Activated naive CD4-positive, alpha-beta T cell (primary cell): ENCODE measurements at places on chromosomes 3 and 15.

DNA sequence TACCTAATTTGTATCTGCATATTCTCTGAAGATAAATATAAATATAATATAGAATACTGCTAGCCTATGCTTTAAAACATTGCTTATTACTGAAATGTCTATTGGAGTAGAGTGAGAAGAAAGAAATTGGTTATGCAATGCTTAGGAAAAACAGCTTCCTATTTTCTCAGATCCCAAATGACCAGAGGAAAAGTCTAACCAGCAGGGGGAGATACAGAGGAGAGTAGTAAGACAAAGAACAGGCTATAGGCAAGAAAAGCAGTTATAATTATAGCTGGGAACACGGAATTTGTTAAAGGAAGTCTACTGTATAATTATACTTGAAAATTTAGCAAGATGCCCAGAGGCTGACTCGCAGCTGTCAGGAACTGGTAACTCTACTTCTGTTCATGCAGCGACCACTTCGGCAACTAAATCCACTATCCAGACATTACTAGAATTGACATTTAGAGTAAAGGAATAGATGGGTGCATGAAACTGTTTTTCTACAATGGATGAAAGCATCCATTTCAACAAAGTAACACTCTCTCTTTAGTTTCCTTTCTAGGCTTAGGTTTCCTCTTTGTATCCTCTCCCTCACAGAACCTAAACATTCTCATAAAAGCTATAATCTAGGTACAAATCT lies 97.2 kb downstream of the TBC1D5 start:
- no peak for DNase-seq

- no peak for DNase-seq
Observed at GRCh38 chr3:16888785-16889607, 4.2 kb downstream of the PLCL2 start.

DNA sequence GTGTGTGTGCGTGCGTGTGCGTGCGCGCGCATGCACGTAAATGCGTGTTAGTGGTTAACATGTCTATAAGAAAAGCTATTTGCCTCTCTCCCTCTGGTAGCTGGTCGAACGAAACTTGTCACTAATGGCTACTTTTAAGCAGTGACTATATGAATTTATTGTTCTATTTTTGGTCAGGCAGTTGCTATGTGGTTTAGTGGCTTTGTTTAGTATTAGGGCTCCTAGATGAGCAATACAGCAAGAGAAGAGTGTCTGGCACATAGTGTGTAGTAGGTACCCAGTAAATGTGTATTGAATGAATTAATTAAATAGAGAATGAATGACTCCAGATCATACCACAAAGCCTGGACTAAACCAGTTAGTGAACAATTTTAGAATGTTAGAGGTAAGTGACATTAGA lies 171.6 kb downstream of the PPM1L start:
- DNase-seq, result no peak

- DNase-seq, result no peak
Observed at GRCh38 chr15:59384507-59384906, 11.8 kb upstream of the MYO1E start.

DNA sequence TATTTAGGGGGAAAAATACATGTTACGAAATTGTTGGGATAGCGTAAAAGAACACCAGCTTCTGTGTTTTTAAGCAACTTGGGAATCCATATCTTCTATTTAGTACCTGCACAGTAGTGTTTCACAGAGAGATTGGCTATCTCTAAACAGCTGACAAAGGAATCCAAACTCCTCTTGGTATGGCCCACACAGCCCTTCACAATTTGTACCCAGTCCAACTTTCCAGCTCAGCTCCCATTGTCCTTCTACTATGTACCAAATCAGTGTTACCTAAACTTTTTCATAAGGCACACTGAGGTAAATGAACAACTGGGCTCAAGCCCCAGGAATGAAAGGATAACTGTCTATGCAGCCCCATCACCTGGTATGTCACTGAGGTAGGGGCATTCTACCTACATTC lies 61.9 kb downstream of the TNIK start:
- no peak for DNase-seq

DNA sequence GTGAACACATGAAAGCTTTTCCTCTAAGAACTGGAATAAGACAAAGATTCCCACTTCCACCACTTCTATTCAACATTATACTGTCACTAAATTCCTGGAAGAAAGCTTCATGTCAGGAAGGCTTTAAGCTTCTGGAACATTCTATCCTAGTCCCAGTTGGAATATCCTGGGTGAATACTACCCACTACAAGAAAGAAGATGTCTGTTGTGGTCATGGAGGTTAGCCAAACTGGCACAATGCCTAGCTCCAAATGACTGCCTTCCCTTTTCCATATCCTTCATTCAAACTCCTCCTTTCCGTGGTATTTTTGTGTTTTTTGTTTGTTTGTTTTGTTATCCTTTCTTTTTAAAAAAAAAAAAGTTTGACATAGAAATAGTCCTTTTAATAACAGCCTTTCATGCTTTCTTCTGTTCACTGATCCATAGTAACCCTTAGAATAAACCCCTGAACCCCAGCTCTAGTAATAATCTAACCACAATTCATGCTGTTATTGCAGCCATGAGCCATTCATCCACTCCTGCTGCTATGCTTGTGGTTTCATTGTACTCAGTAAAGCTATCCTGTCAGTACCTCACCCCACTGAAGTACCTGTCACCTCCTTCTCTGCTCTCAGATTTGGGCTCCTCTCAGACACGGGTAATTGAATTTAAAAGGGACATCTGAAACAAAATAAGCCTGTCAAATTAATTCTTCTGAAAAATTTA lies 447.5 kb downstream of the IGSF11 start:
- no peak for DNase-seq

GRCh38 chr15:89978914-89979313 lies 22.2 kb upstream of the ZNF710 start:
- DNase-seq, result no peak

DNA sequence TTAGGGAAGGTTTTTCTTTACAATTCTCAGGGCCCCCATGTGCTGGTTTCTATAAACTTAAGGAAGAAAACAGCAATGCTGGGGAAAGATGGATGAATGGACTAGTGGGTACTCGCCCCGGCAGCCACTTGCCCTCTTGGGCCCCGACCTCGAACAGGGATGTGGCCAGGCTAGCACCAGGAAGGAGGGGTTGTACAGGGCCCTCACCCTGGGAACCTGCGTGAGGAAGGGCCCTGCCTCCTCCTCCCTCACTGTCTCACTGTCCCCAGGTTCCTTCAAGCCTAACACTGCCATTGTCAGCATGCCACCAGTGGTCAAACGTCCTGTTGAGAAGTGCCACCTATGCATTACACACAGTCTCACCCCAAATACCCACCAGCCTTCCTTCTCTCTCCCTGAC lies 9.1 kb downstream of the ADAMTS17 start:
- DNase-seq, result no peak

DNA sequence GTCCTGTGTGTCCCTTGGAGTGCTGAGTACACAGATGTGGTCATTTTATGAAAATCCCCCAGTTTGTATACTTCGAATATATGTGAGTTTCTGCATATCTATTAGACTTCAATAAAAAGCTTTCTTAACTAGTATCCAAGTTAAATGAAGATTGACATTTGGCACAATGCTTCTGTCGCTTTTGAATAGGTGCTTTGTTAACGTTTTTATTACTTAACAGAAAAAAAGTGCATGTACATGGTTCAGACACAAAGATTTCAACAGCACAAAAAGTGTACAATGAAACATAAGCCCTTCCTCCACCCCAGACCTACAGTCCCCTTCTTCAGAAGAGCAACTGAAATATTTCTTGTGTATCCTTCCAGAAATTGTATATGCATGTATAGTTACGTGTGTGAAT lies 427.4 kb upstream of the PROK2 start:
- no peak for DNase-seq

- DNase-seq, result no peak
Observed at GRCh38 chr3:36461597-36461996, 81.3 kb downstream of the STAC start.

GRCh38 chr15:44598892-44599291 lies 61.9 kb downstream of the EIF3J start:
- no peak for DNase-seq

GRCh38 chr15:95737060-95737459 lies 593.4 kb upstream of the NR2F2 start:
- no peak for DNase-seq

- DNase-seq, result no peak
Observed at GRCh38 chr3:36846406-36846805, 82.1 kb upstream of the DCLK3 start.

DNA sequence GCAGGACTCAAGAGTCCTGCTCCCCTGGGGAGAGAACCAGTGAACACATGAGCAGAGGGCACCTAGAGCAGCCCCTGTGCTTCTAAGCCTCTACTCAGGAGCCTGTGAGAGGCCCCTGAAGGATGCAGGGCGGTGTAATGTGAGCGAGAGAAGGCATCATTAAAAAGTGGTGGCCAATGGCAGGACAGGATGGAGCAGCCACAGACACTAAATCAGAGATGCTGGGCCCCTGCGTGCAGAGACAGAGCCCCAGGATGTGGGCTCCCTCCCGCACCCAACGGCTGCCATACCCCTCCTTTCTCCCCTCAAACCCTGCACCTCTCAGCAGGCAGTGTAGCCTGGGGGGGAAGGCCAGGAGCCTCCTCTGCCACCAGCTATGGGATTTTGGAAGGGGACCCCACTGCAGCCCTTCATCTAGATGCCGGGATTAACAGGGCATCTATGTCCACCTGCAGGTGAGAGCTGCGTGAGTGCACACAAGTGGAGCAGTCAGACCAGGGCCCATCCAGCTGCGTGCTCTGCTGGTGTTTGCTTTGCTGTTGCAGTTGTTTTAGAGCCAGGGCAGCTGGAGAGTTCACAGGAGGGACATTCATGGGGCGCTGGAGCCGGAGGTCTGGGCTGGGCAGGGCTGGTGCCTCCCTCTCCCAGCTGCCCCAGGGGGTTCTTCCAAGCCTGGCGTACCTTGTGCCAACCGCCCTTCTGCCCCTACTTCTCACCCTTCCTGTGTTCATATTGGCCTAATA lies 5.1 kb upstream of the IQSEC1 start:
- DNase-seq, result no peak

- DNase-seq, result no peak
Observed at GRCh38 chr15:68910816-68911215, 19.5 kb upstream of the SPESP1 start.

DNA sequence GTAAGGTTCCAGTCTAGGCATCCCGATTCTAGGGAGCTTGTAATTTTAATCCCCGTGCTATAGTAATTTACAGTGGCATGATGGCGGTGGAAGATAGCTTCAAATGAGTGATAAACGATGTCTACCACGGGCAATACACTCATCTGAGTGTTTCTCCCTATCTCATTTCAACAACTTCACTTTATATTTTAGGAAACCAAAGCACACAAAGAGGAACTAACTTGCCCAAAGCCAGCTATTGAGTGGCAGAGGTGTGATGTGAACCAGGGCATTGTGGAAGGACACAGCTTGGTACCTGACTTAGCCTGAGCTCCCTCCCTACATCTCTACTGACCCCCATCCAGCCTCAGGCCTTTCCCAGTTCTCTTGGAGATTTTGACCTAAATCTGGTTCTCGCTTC lies 16.9 kb upstream of the FILIP1L start:
- no peak for DNase-seq

- DNase-seq, result no peak
Observed at GRCh38 chr3:183924956-183925355, 40.3 kb upstream of the PARL start.

- no peak for DNase-seq
Observed at GRCh38 chr15:63797116-63797515, 36.6 kb downstream of the HERC1 start.

DNA sequence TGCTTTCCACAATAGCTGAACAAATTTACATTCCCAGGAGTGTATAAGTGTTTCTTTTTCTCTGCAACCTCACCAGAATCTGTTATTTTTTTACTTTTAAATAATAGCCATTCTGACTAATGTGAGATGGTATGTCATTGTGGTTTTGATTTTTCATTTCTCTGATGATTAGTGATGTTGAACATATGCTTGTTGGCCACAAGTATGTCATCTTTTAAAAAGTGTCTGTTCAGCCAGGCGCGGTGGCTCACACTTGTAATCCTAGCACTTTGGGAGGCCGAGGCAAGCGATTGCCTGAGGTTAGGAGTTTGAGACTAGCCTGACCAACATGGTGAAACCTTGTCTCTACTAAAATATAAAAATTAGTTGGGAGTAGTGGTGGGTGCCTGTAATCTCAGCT lies 619.3 kb downstream of the SI start:
- DNase-seq, result no peak
